D341Med (cell line): ENCODE measurements at places on chromosomes 16 and 17.

GRCh38 chr17:65297384-65297783 is 160.2 kb downstream of the RGS9 start:
- DNase-seq = no peak

GRCh38 chr16:1407753-1408152 is 6.8 kb downstream of the UNKL start:
- peak; percentile 28 for DNase-seq

GRCh38 chr17:66730461-66730923 is 104.4 kb upstream of the CACNG5 start:
- DNase-seq = no peak

DNA sequence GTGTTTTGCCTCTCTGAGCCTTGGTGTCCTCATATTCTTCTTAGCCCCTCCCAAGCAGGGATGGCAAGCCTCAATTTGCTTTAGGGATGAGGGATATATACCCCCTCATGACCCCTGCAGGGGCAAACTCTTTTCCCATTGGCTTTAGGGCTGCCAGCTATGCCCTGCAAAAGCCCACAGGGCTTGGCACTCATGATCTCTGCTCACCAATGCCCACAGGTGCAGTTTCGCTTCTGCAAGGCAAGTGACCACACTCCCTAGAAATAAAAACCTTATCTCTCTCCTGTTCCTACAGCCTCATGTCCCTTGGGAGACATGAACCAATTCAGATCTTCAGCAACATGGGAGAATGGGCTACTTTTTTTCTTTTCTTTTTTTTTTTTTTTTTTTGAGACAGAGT is 8.8 kb downstream of the BEAN1 start:
- no peak for DNase-seq

GRCh38 chr17:32226886-32227285 is 38.7 kb upstream of the RHBDL3 start:
- no peak for DNase-seq

GRCh38 chr16:84396537-84397008 is 28.2 kb downstream of the ATP2C2 start:
- DNase-seq = no peak

- peak; percentile 83 for DNase-seq
Observed at GRCh38 chr17:50608700-50609379, 25.8 kb upstream of the ABCC3 start.
